ENCODE measurements at places on chromosomes 12 and 14.

- DNase-seq = no peak
These were observed 515.7 kb downstream of the VRK1 start for GRCh38 chr14:97312910-97313309.

GRCh38 chr12:4939418-4940023 is 29.8 kb downstream of the KCNA1 start:
- DNase-seq = no peak

DNA sequence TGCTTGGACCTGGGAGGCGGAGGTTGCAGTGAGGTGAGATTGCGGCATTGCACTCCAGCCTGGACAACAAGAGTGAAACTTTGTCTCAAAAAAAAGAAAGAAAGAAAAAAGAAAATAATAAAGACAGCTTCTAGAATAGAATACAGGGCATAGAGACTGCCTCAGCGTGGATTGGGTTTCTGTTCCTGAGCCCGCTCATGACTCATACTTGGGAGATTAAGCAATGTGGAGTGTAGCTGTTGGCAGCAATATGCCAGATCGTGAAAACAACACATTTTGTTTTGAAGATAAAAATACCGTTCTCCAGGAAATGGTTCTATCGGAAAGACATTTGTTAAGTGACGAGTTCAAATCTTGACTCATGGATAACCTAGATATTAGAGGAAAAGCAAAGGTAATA is 67.2 kb downstream of the GLT1D1 start:
- DNase-seq = no peak

- DNase-seq = no peak
These were observed 646 bp upstream of the DNAJC22 start for GRCh38 chr12:49345825-49346658.

DNA sequence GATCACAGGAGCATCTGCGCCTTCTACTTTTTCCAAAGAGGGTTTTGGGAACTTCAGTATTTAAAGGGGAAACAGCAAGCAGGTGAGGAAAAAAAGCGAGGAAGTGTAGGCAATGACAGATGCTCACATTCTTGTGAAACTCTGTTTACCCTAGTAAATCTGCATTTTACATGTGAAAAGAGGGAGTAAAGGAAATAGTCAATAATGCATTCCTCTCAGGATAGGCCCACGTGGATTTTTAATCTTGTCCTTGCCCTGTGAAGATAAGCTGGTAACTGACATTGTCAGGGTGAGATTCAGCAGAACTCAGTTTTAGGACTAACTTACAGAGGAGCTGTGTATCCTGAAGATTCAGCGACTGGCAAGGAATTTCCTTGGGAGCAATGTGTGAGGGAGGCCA is 1119.2 kb upstream of the TMEM132C start:
- DNase-seq = no peak

DNA sequence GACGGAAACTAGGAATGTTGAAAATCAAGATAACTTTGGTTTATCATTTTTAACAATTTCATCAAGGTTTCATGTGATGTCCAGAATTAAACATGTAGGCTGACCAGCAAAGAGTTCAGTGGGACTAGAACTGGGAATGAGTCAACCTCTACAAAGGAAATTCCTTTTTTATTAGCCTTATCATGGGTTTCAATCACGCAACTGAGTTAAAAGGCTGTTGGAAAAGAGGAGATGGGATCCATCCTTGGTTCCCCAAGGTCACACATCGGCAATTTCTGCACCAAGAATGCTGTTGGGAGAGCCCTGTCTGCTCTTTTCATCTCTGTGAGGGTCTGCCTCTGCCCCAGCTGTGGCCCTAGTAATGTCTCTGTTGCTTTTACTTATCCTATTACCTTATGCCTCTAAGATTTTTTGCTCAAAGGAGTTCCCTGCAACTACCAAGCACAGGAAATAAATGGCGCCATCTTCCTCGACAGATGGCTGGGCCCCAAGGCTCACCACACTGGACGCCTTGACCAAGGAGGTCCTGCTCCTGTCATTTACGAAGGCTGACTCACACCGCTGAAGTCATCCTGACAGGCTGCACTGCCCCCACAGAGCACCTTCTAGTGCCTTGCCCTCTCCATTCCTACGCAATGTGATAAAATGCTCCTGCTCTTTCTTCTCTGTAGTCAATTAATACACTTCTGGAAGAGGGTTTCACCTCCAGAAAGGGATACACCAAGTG is 367.4 kb downstream of the GXYLT1 start:
- no peak for DNase-seq

DNA sequence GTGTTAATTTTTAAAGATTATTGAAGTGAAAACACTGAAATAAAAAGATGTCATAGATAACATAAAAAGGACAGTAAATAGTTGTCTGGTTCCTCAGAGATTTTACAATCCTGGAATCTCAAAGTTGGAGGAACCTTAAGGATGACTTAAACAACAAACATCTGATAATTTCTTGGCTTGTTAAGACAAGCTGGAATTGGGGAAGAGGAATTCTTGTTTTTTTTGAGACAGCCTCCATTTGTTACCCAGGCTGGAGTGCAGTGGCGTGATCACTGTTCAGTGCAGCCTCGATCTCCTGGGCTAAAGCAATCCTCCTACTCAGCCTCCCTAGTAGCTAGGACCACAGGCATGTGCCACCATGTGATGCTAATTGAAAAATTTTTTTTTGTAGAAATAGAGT is 2.3 kb downstream of the ZNF410 start:
- DNase-seq = no peak

DNA sequence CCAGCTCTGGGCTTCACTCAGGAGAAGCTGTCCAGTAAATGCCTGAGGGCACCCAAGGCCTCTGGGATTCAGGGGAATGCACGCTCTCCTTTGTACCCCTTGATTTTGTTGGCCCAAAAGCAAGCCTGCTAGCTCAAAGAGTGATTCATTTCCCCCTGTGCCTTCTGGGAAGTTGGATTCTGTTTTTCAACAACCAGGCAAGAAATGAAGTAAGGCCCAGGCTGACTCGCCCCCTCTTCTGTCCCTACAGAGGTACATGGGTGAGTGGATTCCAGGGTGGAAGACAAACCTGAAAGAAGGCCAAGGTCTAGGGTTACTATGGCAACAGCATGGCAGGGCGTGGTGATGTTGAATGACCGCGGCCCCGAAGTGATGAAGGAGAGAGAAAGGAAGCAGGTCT is 9.3 kb upstream of the SERPINA5 start:
- DNase-seq = no peak

GRCh38 chr12:124403273-124403672 is 108.4 kb downstream of the RFLNA start:
- DNase-seq = no peak
